ENCODE measurements at places on chromosomes 12 and 14.

- peak; percentile 9 for DNase-seq
These were observed 50.5 kb downstream of the ADIPOR2 start for GRCh38 chr12:1741154-1741949.

DNA sequence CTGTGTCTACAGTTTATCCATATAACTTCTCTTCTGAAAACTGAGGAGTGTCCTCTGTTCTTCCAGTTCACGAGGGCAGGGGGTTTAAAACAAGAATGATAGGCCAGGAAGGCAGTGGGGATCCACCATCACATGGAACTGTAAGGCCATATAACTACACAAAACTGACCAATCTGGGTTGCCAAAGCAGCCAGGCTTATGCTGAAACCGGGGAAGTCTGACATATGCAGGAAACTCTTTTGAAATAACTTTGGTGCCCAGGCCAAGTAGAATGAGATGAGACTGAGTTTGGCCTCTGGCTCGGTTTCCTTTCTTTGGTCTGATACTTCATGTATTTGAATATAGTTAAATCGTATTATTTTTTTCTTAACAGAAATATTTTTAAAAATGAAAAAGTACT lies 18.0 kb upstream of the ATF1 start:
- no peak for DNase-seq

DNA sequence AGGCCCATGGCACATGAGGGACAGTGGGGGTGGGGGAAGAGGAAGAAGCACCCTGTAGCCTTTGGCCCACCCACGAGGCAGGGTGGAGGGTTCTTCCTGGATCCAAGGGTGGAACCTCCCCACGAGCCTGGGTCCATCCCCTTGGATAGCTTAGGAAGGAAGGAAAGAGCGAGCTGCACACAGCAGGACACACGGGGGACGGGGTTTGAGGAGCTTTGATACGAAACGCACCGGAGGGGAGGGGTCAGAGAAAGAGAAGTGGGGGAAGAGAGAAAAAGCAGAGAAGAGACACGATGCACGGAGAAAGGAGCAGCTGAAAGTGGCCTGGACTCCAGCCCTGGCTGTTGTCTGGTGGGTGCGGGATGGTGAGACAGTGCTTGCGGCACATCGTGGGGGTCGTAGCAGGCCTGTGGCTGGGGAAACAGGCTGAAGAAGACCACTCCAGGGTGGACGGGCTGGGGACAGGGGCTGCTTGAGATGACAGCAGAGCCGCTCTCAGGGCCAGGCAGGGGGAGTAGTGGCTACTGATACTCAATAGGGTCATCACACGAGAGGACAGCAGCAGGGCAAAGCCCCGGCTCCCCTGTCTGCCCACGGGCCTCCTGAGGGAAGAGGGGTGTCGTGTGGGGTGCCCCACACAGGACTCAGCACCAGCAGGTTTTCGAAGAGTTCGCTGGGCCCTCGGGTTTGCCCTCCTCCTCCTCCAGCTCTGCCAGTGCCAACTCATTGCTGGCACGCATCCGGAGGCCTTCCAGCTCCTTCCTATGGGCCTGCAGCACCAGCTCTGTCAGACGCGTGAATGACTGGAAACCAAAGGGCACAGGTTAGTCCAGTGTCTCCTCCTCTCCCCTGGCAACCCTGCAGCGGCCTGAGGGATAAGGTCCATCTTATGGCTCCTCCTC lies 5.4 kb upstream of the GPX2 start:
- DNase-seq: no peak

DNA sequence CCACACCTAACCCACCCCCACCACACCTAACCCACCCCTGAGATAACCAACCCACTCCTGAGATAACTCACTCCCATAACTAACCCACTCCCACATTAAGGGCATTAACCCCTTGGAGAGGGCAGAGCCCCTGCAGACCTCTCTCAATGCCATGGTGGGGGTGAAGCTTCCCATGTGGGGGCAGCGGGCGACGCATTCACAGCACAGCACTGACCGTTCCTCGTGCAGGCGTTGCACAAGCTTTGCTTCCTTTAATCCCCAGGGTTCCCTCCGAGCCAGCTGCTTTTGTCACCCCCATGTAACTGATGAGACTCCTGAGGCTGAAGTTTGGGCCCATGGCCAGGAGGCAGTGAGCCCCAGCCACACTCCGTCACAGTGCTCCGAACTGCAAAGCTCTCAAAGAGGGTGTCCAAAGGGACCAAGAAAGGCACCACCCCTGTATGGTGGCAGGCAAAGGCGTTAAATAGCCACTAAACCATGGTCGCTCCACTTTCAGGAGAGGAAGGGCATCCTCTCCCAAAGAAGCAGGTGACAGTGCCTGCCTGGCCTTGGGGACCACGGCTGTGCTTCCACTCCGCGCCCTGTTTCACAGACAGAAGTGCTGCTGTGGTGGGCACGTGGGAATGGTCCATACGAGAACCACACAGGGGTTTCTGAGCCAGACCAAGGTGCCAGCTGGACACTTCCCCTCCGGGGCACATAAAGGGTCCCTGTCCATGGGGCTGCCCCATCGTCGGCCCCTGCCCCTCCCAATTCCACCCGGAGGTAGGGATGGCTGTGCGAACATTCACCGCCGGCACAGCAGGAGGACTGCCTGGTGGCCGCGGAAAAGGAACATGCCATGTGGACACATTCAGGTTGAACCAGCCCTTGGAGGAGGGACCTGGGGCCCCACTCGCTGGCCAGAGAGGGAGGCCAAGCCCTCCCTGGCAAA lies 28.3 kb downstream of the GALNT9 start:
- no peak for DNase-seq

GRCh38 chr14:29927376-29928116 lies at the start of gene PRKD1:
Gene PRKD1, minus strand, starts transcription at chr14:29927847.
- peak; percentile 37 for DNase-seq

GRCh38 chr12:59636945-59637691 lies 41.3 kb downstream of the SLC16A7 start:
- no peak for DNase-seq

DNA sequence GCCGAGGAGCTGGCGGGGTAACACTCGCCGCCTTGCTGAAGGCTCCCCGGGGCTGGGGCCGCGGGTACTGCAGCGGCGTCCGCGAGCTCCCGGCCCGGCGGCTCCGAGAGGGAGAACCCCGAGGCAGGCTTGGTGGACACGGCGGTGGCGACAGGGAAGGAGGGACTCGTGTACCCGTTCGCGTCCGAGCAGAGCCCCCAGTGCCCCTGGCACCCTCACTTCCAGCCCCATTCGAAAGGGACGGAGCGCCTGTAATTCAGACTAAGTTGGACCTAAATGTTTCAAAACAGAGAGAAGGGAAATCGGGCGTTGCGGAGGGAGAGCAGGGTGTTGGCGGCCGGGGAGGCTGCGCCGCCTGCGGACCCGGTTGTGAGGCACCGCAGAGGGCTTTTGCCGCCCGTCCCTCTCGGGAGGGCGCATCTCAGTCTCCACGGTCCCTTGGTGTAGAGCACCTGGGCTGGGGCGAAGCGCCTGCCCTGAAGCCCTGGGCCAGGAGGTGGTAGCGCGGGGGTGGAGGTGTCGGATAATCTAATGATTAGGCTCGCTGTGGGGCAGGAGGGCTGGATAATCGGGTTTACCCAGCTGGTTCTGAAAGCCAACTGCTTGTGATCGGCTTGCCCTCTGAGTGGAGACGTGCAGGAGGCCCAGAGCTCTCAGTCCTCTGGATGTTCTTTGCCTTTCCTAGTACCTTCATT lies 771 bp downstream of the DAAM1 start:
- DNase-seq: peak; percentile 31

DNA sequence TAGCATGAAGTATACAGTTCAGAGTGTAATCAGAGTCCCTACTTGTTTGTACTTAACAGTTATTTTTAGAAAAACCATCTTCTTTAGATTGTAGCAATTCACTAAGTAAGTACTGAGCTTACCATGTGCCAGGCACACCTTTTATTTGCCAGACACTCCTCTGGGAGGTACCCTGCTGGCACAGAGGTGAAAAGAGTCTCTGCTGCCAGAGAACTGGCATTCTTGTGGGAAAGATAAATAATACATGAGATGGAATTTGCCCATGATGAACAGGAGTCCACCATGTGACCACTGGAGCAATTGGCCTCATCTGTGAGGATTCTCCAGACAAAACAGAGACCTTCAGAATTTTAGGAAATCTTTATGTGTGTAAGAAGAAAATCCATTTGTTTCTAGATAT lies 199.3 kb upstream of the SLC16A7 start:
- no peak for DNase-seq

Measured in mammary epithelial cell (primary cell).